Cortex of kidney (tissue), 1 donor: ENCODE measurements at places on chromosomes 4 and X.

DNA sequence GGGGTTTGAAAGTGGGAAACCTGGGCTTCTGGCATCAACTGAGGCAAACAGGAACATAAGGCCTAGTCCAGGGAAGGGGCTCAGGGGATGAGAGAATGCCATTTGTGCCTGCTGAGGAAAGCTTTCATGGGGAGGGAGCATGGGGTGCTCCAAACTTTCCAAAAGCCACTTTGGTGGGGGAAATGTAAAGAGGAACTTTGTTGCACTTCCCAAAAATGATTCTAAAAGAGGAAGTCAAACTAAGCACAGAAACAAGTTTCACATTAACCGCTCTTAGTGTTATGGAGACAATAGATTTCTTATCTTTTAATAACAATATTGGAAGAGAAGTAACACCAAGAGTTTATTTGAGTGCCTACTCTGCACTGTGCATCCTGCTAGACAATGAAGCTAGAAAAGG lies 32.3 kb downstream of the GAB3 start:
- no peak for DNase-seq

GRCh38 chr4:1523033-1523432 lies 116.8 kb upstream of the NKX1-1 start:
- DNase-seq, result no peak

DNA sequence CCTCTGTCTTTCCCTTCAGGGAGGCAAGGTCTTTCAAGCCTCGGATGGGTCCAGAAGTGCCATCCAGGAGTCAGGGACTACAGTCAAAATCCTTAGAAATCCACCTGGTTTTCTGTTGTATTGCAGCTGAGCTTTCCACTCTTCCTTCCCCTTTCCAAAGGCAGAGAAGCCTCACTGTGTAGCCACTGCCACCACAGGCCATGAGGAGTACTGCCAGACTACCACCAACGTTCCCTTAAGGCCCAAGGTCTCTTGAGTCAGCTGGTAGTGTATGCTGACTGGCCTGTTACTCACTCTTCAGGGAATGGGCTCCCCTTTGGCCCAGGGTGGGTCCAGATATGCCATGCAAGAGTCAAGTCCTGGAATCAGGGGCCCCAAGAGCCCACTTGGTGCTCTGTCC lies 1454.1 kb downstream of the PCDH19 start:
- no peak for DNase-seq

GRCh38 chrX:78330068-78330467 lies 2.7 kb upstream of the CYSLTR1 start:
- DNase-seq, result no peak

DNA sequence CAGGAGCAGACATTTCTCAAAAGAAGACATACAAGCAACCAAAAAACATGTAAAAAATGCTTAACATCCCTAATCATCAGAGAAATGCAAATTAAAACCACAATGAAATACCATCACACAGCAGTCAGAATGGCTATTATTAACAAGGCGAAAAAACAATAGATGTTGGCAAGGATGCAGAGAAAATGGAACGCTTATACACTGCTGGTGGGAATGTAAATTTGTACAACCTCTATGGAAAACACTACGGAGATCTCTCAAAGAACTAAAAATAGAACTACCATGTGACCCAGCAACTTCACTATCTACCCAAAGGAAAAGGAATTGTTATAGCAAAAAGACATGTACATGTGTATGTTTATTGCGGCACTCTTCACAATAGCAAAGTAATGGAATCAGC lies 71.5 kb downstream of the PPP4R3C start:
- no peak for DNase-seq

DNA sequence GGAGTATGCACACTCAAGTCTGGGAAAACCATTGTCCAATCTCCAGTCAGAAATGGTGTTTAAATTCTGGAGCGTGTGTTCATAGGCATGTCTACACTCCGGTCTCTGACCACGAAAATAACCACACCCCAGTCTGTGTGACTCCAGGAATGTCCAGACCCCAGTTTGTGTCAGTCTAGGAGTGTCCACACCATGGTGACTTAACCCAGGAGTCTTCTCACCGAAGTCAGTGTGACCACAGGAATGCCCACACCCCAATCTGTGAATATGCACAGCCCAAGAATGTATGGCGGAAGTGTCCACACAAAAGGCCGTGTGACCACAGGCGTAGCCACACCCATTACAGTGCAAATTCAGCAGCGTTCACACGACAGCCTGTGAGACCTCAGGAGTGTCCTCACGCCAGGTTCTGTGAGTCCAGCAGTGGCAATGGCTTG lies 11.4 kb downstream of the FTSJ1 start:
- no peak for DNase-seq

- no peak for DNase-seq
These were observed 25.9 kb downstream of the COL25A1 start for GRCh38 chr4:109276482-109277095.

DNA sequence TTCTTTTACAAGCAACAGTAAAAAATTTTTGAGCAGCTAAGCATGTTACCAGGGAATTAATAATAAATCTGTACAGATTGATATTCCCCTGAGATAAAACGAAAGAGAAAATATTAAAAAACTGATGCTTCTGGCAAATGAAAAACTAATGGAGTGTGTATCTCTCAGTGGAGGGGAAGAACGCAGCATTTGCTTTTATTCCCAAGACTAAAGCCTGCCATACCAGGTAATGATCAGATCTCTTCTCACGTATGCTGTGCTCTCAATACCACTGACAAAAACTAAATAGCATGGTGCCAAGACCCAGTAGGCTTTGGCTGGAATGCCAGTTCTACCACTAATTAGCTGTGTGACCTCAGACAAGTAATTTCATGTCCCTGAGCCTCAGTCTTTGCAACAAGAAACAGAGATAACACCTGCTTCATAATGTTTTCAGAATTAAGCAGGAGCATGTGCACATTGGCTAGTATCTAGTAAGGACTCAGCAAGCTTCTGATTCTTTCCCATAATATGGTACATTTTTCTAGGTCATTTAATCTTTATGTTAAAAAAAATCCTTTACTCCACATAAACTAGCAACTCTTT lies 179.6 kb downstream of the CENPC start:
- no peak for DNase-seq

GRCh38 chrX:13485167-13485566 lies 84.2 kb upstream of the EGFL6 start:
- DNase-seq, result no peak

GRCh38 chr4:159104694-159105414 lies 2.0 kb downstream of the RAPGEF2 start:
- no peak for DNase-seq

- DNase-seq, result no peak
These were observed 5.3 kb upstream of the OPHN1 start for GRCh38 chrX:68438575-68438974.

DNA sequence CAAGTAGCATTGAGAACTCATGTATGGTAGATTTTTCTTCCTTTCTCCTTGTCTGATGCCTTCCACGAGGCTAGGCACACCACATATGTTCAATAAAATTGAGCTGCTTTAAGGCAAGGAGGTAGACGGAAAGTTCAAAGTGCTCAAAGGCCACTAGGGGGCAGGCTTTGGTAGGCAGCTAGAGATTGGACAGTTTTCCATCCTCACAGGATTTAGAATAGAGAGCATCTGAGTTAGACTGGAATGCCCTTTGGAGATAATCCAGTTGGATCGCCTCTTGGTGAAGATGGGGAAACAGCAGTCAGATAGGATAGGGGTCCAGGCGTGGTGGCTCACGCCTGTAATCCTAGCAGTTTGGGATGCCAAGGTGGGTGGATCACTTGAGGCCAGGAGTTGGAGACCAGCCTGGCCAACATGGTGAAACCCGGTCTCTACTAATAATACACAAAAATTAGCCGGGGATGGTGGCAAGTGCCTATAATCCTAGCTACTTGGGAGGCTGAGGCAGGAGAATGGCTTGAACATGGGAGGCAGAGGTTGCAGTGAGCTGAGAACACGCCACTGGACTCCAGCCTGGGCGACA lies 30.4 kb downstream of the ELF4 start:
- DNase-seq, result no peak

GRCh38 chr4:73573794-73574528 lies 46.3 kb downstream of the RASSF6 start:
- DNase-seq, result peak; percentile 3

- no peak for DNase-seq
These were observed 118.9 kb upstream of the PCDH7 start for GRCh38 chr4:30601070-30601865.

GRCh38 chrX:15911734-15912550 lies 57.3 kb upstream of the AP1S2 start:
- no peak for DNase-seq

DNA sequence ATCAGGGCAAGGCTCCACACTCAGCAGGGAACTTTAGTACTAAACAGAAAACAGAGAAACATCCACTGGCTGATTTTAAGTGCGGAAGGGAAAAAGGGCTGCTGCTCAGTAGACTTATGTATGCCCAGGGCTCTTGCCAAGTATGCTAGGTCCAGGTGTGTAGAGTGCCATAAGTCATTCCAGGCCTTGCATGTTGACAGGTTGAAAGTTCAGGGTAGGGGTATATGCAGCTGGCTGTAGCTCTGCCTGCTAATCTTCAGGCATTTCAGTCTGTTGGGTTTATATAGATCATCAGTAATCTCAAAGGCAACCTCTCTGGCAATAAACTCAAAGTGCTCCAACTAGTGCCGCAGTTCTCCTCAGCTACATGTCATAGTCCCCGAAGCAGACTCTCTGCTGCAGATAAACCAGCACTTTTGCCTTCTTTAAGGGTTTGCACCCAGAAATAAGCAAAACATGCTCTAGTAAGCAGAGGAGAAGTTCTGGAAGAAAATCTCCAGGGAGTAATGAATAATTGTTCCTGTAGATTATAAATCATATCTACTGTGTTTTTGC lies 134.9 kb upstream of the GRIA3 start:
- no peak for DNase-seq

- DNase-seq, result no peak
These were observed 38.8 kb downstream of the SEC31A start for GRCh38 chr4:82851885-82852750.

- DNase-seq, result no peak
These were observed 18.4 kb upstream of the FAM47E start for GRCh38 chr4:76233083-76233482.

DNA sequence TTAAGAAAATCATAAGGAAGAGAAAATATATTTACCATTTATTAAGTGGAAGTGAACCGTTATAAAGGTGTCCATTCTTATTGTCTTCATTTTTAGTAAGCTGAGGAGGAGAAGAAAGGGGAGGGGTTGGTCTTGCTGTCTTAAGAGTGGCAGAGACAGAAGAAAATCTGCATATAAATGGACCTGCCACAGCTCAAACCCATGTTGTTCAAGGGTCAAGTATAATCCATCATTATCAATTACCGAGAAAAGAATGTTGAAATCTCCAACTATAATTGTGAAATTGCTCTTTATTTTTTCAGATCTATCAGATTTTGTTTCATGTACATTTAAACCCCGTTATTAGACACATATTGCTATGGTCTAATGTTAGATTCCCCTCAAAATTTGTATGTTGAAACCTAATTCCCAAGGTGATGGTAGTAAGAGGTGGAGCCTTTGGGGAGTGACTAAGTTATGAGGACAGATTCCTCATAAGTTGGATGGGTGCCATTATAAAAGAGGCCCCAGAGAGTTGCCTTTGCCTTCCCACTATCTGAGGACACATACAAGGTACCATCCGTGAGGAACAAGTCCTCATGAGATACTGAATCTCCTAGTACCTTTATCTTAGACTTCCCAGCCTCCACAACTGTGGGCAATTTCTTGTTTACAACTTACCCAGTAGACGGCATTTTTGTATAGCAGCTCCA lies 58.5 kb upstream of the SMAD1 start:
- no peak for DNase-seq

GRCh38 chrX:70166601-70167590 lies 10.4 kb upstream of the DGAT2L6 start:
- no peak for DNase-seq

DNA sequence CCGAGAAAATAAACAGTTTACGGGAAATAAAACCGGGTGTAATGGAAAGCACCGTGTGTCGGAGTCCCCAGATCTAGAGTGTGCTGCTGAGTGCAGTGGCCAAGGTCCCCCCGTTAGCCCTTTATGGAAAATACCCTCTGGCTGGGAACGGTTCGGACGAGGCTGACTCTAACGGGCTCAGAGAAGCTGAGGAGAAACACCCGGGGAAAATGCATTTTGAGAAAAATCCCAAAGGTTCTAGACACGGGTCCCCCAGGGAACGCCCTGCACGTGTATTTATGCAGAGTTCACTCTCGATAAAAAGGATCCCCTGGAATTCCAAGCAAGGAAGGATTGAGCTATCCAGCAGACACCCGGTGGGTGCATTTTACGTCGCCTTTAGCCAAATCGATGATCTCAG lies 177.2 kb downstream of the CRLF2 start:
- no peak for DNase-seq

DNA sequence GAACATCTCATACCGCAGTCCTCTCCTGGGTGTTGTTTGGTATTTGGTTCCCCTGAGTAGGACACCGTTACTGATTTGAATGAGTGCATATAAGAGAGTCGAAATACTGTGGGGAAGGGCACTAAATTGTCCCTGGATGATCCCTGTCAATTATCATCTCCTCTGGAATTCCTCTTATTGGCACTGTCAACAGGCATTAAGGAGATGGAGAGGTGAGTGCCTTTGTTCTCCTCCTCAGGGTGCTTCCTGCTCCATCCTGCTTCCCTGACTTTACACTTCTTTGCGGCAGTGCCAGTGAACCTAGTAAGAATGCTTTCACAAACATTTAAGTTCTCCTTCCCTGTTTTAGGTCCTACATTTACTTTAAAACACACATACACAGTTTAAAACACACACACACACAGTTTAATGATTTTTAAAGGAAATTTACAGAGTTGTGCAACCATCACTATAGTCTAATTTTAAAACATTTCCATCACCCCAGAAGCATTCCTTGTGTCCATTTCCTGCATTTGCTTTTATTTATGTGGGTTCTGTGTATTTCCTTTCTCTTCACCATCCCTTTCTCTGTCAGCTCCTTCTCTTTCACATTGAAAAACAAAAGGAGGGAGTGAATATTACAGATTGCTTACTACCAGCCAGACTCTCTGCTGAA lies 20.9 kb upstream of the ZRSR2 start:
- DNase-seq, result no peak

GRCh38 chr4:5804656-5805055 lies 88.2 kb downstream of the CRMP1 start:
- no peak for DNase-seq

DNA sequence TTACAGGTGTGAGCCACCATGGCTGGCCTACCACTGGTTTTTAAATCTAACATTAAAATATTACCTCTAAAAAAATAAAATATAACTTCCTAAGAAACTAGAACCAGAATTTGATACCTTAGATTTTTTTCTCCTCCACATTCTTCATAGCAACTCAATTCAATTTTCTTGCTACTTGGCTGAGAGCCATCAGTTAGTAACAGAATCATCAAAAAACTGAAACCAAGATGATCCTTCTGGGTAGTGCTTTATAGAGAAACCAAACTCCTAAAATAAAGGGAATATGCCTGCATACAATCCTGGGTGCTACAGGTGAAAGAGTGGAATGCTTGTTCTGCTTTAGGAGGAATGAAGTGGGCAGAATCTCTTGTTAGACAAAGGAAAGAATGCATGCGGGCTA lies 64.4 kb downstream of the RPS3A start:
- no peak for DNase-seq
